Cortex of kidney (tissue), 1 donor: ENCODE measurements at places on chromosomes 3 and 15.

DNA sequence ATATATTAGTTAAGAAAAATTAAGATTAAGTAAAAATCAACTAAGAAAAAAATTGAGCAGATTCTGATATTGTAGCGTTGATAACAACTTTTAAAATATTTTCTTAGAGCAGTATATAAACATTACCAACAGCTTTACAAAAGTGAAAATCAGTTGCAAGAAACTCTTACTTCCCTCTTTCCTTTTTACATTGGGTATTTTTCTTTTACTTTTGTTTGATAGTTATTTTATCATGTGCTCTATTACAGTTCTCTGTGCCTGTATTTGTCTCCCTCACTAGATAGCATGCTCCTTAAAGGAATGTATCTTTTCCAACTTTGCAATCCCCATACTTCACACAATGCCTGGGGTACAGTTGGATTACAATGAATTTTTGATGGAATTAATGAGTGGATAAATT is 87.5 kb upstream of the P3H2 start:
- DNase-seq: no peak

DNA sequence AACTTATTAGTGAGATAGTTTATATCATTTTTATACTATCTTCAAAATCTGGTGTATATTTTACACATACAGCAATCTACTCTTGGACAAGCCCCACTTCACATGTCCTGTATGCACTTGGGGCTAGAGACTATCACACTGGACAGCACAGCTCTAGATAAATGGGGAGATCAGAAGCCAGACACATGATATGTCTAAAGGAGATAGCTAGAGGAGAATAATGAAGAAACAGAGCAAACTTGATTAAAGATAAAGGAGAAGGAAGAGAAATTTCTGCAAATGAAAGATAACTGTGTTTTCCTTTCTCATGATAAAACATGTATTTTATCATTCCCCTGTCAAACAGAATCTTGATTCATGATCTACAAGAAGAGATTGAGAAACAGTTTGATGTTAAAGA is 13.0 kb downstream of the CPA3 start:
- DNase-seq: no peak

GRCh38 chr15:86852741-86853140 is 773.1 kb downstream of the AGBL1 start:
- no peak for DNase-seq

- no peak for DNase-seq
Measured at GRCh38 chr3:72086743-72087087, 301.8 kb upstream of the PROK2 start.

GRCh38 chr3:16982460-16982859 is 97.7 kb downstream of the PLCL2 start:
- no peak for DNase-seq

GRCh38 chr15:29672923-29673809 is 149.1 kb downstream of the TJP1 start:
- no peak for DNase-seq

GRCh38 chr3:36381311-36381956 is 1.1 kb downstream of the STAC start:
- DNase-seq: no peak

DNA sequence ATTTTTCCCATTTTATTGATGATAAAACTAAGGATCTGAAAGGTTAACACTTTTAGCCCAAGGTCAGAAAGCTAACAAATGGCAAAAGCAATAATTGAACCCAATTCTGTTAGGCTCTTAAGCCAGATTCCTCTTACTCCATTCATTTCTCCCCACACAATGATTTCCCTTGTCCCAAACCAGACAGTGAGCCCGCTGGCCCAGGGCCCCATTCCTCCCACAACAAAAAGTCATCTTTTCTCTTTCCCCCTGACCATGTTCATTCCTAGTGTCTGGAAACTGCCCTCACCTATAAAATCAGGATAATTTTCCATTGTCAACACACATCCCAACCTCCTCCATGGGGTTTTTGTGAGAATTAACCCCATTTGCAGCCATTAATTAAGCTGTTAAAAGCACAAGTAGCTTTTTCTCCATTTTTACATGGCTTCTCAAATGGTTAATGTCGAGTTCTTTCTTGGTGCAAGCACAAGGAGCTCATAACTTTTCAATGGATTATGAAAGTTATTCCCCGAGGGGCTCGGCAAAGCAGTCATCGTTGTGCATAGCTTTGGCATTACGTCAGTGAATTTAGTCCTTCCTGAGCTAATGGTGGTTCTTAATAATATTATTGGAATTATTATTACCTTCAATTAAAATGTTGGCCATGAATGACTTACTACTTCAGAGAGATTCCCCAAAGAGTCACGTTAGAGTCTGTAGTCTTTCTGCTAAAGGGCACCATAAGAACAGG is 151.0 kb upstream of the WNT5A start:
- DNase-seq: no peak

GRCh38 chr3:53593611-53594010 is 99.2 kb downstream of the CACNA1D start:
- DNase-seq: no peak

- no peak for DNase-seq
Measured at GRCh38 chr15:74040109-74040850, 42.1 kb downstream of the GOLGA6A start.

DNA sequence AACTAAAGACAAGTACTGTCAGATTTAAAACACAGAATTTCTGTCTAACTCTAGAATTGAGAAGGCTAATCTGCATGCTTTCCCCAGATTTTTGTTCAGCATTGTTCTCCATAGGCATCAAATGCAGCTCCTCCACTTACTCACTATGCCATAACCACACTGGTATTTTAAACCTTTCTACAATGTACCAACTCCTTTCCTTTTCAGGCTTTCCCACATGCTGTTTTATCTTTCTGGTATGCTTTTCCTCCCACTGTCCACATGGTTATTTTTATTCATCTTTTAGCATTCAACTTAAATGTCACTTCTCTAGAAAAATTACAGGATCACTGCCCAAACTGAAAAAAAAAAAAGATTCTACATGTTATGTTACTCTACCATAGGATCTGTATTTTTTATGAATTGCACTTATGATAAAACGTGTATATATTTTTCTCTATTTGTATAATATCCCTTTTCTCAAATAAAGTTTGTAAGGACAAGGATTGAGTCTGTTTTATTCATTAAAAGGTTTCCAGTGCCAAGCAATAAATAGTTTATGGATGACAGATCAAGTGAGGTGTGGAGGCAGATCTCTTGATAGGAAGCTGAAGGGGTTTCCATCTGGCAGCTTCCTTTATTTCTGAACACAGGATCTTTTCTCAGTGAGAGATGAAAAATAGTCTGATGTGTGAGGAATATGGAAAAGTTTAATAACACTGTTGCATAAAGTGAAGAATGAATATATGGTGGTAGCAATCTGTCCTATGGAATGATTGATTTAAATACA is 1064.5 kb downstream of the ZPLD1 start:
- no peak for DNase-seq

DNA sequence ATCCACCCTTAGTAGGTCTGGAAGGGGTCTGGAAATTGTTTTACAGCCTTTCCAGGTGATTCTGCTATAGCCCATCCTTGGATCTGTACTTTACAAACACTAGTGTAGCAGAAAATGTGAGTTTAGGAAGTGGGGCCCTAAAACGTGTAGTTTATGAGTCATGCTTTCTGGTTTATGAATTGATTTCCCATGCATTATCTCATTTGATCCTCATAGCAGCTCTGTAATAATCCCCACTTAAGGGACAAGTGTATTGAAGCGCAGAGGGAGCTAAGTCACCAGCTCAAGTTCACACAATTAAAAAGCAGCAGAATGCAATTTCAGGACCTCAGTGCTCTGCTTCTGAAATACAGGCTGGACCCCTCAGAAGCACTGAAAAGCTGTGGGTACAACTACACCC is 22.7 kb upstream of the STARD5 start:
- no peak for DNase-seq

DNA sequence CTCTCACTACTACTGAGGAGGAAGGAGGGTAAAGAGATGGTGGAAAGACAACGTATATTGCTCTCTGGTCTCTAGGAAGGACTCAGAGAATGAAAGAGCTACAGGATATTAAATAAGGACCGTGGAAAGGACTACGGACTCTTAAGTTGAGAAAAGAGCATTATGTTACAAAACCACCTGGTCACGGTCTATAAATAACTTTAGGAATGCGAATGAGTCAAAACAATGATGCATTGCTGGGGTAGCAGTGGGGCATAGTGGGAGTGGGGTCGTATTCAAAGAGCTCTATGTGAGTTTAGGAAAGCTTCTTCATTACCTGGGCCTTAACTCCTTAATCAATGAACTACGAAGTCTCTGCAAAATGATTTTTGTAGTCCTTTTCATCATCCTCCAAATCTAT is 295.7 kb upstream of the SOX14 start:
- DNase-seq: no peak

GRCh38 chr3:133713347-133713746 is 32.8 kb upstream of the TF start:
- DNase-seq: no peak

DNA sequence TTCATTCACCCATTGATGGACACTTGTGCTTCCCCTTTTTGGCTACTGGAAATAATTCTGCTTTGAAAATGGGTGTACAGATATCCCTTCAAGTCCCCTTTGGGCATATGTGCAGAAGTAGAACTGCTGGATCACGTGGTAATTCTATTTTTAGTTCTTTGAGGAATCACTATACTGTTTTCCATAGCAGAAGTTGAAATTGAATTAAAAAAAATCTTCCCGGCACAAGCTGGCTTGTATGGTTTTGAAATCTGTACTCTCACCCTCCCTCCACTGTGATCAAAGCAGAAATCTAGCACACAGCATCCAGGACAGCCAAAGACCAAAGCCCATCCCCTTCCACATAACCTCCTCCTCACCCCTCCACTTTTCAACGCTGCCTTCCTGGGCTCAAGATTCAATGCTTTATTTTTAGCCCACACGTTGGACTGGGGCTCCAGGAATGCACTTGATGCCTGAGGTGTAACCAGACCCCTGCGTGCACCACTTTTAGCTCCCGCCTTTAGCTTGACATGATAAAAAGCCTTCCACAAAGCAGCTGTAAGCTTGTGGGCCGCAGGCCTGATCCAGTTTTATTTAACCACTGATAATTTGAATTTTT is 29.9 kb downstream of the TMEM40 start:
- DNase-seq: no peak

- no peak for DNase-seq
Measured at GRCh38 chr15:63038926-63039673, 3.4 kb upstream of the TPM1 start.

DNA sequence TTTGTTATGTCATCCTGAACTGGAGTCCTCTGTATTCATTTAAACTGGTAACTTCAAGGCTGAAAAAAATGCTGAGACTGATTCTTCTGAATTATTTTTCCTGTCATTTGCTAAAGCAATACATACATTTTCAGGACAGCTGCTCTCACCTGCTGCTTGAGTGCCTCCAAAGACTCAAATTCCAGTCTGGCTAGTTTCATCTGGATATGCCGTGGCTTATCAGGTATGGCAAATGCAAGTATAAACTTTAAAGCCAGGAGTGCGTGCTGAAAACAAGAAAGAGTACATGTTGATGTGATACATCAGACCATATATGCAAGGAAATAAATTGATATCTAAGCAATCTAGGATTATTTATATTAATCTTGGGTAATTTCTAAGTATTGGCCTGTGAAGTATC is 146.1 kb downstream of the SNRK start:
- no peak for DNase-seq

GRCh38 chr15:36079021-36079420 is 500.4 kb upstream of the CDIN1 start:
- DNase-seq: no peak

DNA sequence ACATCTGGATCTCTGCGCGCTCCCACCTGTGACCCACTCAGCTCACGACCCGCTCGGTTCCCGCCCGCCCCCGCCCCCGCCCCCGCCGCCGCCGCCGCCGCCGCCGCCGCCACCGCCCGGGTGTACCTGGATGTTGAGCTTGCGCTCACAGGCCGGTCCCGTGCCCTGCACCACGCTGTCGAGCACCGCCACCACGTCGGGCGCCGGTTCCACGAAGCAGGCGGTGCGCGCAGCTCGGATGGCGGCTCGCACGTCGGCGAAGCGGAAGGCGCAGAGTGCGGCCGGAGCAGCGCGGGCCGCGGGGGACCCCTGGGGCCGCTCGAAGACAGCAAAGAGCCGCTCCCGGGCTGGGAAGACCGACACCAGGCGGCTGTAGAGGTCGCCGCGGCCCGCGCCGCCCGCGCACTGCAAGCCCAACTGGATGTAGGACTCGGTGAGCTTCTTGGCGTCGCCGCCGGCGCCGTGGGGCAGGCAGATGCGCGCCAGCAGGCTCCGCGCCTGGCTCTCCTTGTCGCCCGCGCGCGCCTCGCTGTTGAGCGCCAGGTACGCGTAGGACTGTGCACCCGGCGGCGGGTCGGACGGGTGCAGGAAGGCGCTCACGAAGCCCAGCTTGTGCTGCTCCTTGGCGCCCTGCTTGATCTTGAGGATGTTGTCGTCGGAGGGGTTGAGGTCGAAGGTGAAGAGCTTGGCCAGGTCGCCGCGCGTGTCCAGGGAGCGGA is 1.1 kb downstream of the PLXND1 start:
- DNase-seq: no peak

DNA sequence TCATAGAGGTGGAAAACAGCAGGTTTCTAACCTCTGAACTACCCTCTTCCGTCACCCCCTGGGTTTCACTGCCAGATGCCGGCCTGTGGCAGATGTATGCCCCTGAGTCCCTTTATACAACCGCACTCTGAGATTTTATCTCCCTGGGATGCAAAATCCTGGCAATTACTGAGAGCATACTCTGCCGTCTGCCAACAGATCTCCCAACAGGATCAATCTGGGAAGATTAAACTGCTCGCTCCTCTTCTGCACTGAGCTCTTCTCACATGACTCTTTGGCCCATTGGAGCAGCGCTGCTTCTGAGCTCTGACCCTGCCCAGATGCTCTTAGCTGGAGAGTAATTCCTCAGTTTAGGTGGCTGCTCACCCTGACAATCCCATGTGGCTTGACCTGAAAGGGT is 133.2 kb downstream of the LIPC start:
- DNase-seq: no peak

GRCh38 chr3:46748170-46748569 is 30.5 kb upstream of the PRSS50 start:
- no peak for DNase-seq

- no peak for DNase-seq
Measured at GRCh38 chr15:49644364-49644794, 23.5 kb downstream of the DTWD1 start.

DNA sequence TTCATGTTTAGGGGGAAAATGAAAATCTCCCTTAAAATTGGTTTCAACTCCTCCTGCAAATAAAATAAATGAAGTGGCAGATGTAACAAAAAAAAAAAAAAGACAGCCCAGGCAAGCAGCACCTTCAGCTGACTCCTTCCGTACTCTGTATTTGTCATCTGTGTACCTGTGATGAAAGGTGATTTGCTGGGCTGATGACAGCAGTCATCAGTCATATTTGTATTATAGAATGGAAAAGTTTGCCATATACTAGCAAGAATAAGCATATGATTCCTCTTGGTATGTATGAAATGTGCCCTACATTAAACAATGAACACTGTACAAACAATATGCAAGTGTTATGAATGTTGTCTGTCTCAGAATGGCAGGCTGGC is 44.1 kb upstream of the WWTR1 start:
- no peak for DNase-seq

DNA sequence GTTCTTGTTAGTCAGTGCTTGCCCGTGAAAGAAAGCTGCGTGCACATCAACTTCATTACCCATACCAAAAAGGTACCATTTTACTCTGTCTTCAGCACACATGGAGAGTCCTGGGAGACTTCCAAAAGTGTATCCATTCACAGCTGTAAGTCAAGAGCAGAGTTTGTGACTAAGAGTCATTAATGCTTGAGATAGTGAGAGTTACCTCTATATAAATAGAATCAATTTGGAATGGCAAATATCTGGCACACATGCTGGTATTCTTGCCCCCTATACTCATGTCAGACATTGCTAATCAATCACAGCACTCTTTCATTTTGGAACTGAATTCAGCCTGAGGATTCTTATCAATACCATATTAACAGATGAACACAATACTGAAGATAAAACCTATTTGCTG is 14.2 kb downstream of the CP start:
- no peak for DNase-seq
